Activated naive CD4-positive, alpha-beta T cell treated with anti-CD3 and anti-CD28 coated beads for 36 hours (primary cell): ENCODE measurements at places on chromosomes 5 and 9.

DNA sequence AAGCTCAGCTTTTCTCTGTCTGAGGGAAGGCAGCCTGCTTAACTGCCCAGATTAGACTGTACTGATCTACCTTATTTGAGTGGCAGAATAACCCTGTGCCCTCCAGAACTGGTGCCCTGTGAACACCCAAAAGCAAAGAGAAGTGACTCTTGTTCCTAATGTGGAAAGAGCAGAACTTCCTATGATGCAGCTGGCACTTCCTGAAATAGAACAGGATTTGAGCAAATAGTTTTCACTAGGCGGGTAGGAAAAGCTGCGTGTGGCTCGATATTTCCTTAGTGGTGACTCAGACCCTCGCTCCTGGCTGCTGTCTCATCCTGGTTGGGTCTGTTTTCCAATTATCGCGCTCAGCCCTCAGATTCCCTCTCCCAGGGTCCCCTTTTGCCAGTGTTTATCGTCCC, 89.9 kb downstream of the SH3TC2 start:
- no peak for DNase-seq

GRCh38 chr5:151288180-151288579, 15.4 kb downstream of the SLC36A3 start:
- no peak for DNase-seq

- DNase-seq, result peak; percentile 43
Measured at GRCh38 chr9:93094658-93095204, 1.3 kb upstream of the CARD19 start.

DNA sequence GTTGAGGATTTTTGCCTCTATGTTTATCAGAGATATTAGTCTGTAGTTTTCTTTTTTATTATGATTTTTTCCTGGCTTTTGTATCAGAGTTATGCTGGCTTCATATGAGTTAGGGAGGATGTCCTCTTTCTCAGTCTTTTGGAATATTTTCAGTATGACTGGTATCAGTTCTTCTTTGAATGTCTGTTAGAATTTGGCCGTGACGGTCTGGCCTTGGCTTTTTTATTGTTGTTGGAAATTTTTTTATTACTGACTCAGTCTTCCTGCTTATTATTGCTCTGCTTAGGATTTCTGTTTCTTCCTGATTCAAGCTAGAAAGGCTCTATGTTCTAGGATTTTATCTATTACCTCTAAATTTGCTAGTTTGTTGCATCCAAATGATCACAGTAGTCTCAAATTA, 421.9 kb downstream of the CDH10 start:
- no peak for DNase-seq

- peak; percentile 61 for DNase-seq
Measured at GRCh38 chr9:88313364-88314220, 74.7 kb upstream of the SPIN1 start.

- no peak for DNase-seq
Measured at GRCh38 chr5:130976493-130976892, 188.6 kb downstream of the HINT1 start.

DNA sequence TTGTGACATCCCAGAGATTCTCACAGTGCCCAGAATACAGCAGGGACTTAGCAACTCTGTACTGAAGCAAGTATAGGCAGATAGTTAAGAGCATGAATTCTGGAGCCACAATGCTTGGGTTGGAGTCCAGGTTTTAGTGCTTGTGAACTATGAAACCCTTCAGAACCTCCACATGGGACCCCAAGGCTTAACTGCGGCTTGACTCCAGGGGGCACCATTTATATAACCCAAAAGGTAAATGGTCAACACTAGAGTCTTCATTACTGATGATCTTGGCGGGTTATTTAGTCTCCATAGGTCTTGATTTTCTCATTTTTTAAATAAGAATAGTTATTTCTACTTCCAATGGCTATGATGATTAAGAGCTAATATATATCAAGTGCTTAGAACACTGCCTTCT, 390.3 kb downstream of the TAF11L14 start:
- no peak for DNase-seq

GRCh38 chr5:6419340-6419852, 29.3 kb upstream of the UBE2QL1 start:
- DNase-seq, result no peak

GRCh38 chr5:43073597-43074546, 33.8 kb upstream of the ANXA2R start:
- DNase-seq, result peak; percentile 70

DNA sequence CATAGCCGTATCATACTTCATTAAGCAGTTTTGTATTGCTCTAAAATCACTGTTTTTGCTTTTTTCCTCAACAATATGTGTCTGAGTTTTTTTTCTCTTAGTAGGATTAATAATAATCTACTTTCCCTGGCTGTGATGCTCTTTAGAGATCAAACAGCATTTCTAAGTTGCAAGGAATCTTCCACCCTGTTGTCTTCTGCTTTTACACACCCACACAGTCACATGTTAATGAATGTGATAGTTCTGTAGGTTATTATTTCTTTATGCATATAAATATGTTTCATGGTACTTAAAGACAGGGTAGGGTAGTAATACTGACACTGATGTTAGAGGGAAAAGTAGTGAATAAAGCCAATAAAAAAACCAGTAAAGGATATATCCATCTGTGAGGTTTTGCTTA, 29.3 kb downstream of the SLC44A1 start:
- DNase-seq, result no peak

GRCh38 chr5:126970517-126971017, 59.8 kb downstream of the MARCHF3 start:
- no peak for DNase-seq

- DNase-seq, result no peak
Measured at GRCh38 chr5:44048276-44048984, 340.8 kb downstream of the FGF10 start.

- no peak for DNase-seq
Measured at GRCh38 chr9:27412963-27413362, 111.1 kb upstream of the IFNK start.

DNA sequence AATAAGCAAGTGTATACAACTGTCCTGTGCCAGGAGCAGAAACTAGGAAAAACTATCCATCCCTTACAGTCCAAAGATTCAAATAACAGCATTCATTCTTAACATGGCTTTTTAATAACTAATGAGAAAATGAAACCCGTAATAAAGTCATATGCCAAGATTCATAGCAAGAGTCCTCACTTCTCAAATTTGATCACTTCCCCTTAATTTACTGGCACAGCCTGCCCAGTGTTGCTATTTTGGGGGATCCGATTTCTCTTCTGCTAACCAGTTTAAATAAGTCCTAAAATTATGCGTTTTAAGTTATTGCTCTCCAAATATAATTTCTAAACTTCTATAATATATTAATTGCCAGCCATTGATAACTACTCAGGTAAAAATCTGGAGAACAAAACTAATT, 177.0 kb upstream of the PTGER4 start:
- DNase-seq, result no peak

DNA sequence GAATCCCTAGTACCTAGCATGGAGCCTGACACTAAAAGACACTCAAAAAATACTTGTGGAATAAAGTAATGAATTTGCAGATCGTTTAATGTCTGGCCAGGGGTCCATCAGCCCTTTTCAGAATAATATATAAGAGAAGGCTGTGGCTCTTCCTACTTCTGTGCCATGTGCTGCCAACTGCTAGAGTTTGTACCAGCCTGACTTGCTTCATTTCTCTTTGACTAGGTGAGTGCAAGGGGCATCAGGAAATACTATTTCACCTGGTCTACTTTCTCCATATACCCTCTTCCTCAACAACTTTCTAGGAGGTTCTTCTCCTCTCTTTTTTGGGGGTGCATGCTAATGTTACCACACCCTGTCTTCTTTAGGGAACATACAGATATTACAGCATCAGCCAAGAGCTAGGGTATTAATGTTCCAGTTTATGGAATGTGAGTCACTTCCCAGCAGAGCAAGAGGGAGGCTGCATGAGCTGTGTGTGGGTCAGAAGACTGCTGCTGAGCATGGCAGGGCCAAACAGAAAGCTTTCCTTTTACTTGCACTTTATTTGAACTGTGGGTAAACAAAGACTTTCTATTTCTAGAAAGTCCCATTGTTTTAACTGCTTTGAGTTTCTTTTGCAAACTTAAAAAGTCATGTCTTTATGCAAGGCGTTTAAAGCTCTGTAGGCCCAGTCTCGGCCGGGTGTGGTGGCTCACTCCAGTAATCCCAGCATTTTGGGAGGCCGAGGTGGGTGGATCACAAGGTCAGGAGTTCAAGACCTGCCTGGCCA, 158.9 kb downstream of the ADAMTSL1 start:
- DNase-seq, result no peak

DNA sequence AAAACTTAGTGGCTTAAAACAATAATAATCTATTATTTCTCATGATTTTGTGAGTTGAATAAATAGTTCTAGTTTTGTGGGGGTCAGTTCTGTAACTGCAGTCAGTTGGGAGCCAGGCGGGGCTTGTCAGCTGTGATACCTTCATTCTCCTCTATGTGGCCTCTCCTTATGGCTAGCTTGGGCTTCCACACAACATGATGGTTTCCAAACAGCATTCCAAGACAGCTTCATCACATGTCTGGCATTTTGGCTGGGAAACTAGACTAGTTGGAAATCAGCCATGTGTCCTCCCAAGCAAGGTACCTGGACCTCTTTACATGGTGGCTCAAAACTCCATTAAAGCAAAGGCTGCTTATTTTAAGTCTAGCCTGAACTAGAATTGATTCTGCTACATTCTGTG, 61.4 kb upstream of the RANBP3L start:
- no peak for DNase-seq

DNA sequence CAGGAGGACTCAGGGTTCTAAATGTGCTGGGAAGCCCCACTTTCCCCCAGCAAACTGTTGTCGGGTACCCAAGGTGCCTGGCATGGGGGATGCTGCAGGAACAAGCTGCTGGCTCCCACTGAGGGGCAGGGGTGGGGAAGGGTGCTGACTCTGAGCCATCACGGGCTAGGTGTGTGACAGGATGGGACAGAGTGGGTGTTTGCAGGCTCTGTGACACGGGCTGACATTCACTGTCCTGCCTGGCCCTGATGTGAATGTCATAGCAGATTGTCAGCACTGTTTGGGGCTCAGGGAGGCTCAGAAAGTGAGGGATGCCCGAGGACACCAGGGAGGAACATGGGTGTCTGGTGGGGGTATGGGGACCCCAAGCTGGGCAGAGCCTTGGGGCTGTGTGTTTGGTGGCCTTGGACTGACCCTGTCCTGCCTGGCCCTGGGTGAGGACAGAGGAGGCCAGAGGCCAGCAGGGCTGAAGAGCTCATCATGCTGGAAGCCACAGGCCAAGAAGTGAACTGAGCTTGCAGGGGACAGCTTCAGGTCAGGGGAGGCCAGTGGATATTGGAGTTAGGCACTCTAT, 20.6 kb downstream of the WNK2 start:
- no peak for DNase-seq

GRCh38 chr5:133579766-133580165, 32.6 kb downstream of the FSTL4 start:
- no peak for DNase-seq

GRCh38 chr9:14056316-14056861, 257.6 kb downstream of the NFIB start:
- DNase-seq, result no peak

- DNase-seq, result no peak
Measured at GRCh38 chr5:180692429-180692828, 43.0 kb upstream of the FLT4 start.

- no peak for DNase-seq
Measured at GRCh38 chr5:133108481-133108921, 56.7 kb downstream of the HSPA4 start.

DNA sequence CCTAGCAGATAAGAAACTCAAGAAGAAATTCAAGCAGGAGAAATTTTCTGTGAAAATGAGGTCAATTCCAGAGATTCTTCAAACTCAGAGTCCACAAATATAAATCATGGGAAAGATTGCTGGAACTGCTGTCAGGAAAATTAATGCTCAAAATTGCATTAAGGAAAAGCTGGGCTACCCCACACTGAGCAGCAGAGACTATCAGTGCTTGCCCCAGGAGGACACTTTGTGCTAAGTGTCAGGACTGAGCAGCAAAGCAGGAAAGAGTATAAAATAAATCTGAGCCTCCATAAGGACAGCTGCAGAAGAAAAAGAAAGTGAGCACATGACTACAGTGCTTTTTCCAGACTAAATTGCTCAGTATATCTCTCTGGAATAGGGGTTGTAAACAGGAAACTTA, 81.6 kb downstream of the RGS7BP start:
- DNase-seq, result no peak

DNA sequence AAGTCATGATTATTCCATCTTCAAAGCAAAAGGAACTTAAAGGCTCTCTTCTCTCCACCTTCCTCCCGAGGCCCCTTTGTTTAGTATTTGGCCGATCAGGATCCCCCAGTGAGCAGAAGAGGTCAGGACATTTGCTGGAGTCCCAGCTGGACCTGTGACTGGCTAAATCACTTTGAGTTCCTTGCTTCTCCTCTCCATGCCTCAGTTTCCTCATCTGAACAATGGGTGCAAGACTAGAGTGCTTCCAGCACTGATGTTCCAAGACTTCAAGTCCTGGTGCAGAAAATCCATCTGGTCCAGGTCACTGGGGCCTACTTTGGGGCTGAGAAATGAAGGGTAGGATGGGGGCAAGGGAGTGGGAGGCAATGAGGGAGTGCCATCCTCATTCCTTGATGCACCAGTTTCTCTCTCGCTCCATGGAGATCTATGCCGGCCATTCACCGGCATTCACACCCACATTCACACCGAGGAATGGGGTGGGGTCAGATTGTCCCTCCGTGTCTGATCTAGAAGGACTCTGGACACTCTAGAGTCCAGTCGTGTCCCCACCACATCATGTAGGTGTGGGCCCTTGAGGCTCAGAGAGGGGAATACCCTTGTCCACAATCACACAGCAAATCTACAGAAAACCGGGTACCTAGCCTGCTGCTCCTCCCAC, 38.7 kb upstream of the IL17B start:
- DNase-seq, result no peak

GRCh38 chr5:180305481-180305880, 13.6 kb upstream of the MAPK9 start:
- DNase-seq, result no peak

DNA sequence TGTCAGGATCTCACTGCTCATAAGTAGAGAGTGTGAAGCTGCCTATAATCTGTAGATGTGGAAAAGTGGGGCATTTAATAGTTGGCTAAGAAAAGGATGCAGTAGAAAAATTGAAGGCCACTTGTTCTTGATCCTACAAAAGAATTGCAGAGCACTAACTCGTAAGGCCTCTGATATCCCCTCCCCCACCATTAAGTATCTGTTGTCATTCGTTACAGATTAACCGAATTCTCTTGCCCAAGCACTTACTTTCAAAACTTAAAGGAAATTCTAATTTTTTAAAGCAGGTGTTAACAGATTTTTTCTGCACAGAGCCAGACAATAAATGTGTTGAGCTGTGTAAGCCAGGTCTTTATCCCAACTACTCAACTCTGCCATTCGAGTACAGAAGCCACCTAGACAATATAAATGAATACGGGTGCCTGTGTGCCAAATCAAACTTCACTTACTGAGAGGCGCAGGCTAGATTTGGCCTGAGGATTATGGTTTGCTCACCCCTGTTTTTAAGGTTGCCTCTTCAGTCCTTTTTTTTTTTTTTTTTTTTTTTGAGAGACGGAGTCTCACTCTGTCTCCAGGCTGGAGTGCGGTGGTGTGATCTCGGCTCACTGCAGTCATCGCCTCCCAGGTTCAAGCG, 234.8 kb downstream of the RFK start:
- DNase-seq, result no peak

DNA sequence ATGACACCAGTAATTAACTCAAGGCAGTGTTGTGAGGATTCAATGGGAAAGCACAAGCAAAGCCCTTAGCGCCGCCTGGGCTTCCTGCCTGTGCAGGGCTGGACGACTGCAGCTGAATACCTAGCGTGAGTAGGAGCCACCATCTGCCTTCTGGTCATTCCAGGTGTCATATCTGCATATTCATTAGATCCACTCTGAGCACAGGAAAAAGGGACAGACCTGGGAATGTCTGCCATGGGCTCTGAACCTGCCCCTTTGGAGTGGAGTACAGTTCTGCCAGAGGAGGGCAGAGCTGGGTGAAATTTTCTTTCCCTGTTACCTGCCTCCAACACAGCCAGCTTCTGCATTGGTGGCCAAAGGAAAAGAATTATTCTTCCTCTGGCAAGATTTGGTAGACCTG, 298.8 kb downstream of the NSG2 start:
- no peak for DNase-seq
